Iris pigment epithelial cell (primary cell): ENCODE measurements at places on chromosomes 16 and 17.

DNA sequence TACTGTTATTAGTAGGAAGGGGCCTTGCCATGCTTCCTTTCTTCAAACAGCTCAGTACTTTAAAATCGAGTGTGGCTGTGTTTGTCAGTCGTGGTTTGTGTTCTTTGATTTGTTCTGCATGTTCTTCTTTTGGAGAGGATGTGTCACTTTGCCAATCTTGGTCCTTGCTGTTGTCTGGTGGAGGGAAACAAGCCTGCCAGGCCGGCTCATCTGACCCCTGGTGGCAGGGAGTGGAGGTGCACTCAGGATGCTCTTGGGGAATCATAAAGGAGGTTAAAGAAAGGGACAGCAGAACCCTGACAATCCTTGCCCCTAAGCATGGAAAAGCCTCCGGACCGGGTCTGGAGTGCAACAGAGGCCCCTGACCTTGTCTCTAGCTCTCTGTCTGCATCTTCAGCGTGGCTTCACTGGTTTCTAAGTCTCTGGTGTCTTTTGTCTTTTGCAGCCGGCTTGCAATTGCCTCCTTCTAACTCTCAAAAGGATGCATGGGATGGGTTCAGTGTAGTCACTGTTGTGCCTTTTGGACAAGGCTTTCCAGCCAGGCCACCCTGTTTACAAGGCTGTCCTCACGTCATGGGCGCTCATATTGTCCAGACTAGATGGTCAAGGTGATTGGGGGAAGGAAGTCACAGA, 135.8 kb downstream of the WWOX start:
- peak; percentile 49 for DNase-seq

GRCh38 chr16:10065019-10065418, 117.2 kb downstream of the GRIN2A start:
- DNase-seq: no peak

GRCh38 chr16:76956841-76957240, 234.1 kb upstream of the MON1B start:
- peak; percentile 45 for DNase-seq

GRCh38 chr17:73612031-73612472, 32.2 kb downstream of the SDK2 start:
- DNase-seq: no peak

DNA sequence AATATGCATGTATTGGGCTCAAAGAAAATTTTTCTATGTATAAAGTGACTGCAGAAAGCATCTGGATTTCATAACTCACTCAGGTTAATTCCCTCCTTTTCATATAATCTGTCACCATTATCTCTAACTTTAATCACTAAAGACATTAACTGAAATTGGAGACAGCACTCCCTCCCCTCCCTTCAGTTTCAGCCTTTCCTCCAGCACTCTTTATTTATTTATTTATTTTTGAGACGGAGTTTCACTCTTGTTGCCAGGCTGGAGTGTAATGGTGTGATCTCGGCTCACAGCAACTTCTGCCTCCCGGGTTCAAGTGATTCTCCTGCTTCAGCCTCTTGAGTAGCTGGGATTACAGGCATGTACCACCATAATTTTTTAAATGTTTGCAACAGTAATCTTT, 43.1 kb downstream of the CDH8 start:
- no peak for DNase-seq
